IMR-90 (cell line): ENCODE measurements at places on chromosomes 5 and 9. TPM values are rescaled to one million over a fixed set of nuclear protein-coding genes. Genes with fewer than 3 reads are reported as not detected.

GRCh38 chr5:117488976-117489500 lies 914.4 kb upstream of the SEMA6A start:
- no peak overlapping the region for H3K27ac ChIP-seq
- H3K36me3 ChIP-seq: no peaks in the 10 kb centered on the region
- DNase-seq: no peak
- H3K27me3 ChIP-seq: no peaks in the 10 kb centered on the region

DNA sequence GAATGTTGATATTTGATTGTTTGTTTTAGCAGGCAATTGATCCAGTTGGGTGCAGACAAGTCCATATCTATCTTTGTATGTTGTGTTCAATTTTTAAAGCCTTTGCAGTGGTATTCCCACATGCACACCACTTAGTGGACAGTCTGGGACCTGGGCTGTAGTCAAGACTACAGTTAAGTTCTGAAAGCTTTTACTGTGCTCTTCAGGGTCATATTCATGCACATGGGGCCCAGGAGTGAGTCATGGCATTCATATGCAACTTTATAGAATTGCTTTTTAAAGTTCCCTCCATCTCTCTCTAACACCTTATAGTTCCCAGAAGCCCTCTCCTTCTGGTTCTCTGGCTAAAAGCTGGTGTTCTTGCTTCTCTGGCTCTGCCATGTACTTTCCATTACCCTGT lies 228.2 kb upstream of the CCNH start:
- no peaks in the 10 kb centered on the region for H3K4me1 ChIP-seq
- no peaks in the 10 kb centered on the region for H3K36me3 ChIP-seq
- no peak overlapping the region for H3K27ac ChIP-seq

DNA sequence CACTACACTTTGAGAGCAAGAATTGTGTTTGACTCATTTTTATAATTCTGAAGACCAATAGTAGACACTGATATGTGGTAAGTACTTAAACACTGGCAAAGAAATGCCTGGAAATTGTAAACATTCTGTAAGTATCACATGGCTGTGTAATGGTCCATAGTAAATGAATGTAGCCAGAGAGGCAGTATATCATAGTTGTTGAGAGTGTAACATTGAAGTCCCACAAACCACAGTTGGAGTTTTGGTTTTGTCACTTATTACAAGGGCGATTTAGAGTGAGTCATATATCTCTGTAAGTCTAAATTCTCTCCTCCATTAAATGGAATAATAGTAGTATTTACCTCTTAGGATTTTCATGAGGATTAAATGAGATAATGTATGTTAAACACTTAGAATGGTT lies 181.1 kb upstream of the MEF2C start:
- DNase-seq: no peak
- no peaks in the 10 kb centered on the region for H3K36me3 ChIP-seq
- H3K27me3 ChIP-seq: no peaks in the 10 kb centered on the region
- no peak overlapping the region for H3K27ac ChIP-seq

- H3K27me3 ChIP-seq: peaks cover 34% of the 10 kb centered on the region
- H3K36me3 ChIP-seq: no peaks in the 10 kb centered on the region
- H3K27ac ChIP-seq: no peak overlapping the region
- no peak for DNase-seq
- H3K4me1 ChIP-seq: no peaks in the 10 kb centered on the region
- H3K4me3 ChIP-seq: no peak overlapping the region
These were observed 166.2 kb downstream of the ZNF462 start for GRCh38 chr9:107029146-107029545.

DNA sequence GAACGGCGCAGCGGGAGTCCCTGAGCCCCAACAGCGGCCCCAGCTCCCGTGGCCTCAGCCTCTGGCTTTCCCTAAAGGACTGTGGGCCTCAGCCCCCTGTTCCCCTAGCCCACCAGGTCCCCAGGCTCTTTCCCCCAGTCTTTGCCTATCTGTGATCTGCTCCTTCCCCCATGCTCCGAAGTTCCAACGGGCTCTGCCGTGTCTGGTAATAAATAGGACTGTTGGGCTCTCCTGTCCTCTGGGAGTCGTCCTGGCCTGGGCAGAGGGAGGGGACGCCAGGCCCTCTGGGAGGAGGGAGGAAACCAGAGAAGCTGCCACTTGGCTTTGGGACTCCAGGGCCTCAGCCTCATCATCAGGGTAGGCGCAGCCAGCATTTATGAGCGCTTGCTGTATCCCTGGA lies 28.1 kb downstream of the ADGRD2 start:
- no peak overlapping the region for H3K27ac ChIP-seq
- no peaks in the 10 kb centered on the region for H3K4me1 ChIP-seq
- peaks cover 79% of the 10 kb centered on the region for H3K27me3 ChIP-seq
- no peak for DNase-seq
- H3K4me3 ChIP-seq: no peak overlapping the region

- H3K36me3 ChIP-seq: no peaks in the 10 kb centered on the region
- DNase-seq: peak; percentile 72
- no peak overlapping the region for H3K4me3 ChIP-seq
- H3K27me3 ChIP-seq: peaks cover 10% of the 10 kb centered on the region
- H3K27ac ChIP-seq: no peak overlapping the region
These were observed 132.4 kb upstream of the EPB41L4A start for GRCh38 chr5:112551419-112552032.

GRCh38 chr9:32776201-32776600 lies 7.1 kb upstream of the TMEM215 start:
- H3K27me3 ChIP-seq: no peaks in the 10 kb centered on the region; the same call in 1 of the 2 replicates
- no peaks in the 10 kb centered on the region for H3K4me1 ChIP-seq
- H3K4me3 ChIP-seq: no peak overlapping the region
- DNase-seq: no peak
- no peak overlapping the region for H3K27ac ChIP-seq

DNA sequence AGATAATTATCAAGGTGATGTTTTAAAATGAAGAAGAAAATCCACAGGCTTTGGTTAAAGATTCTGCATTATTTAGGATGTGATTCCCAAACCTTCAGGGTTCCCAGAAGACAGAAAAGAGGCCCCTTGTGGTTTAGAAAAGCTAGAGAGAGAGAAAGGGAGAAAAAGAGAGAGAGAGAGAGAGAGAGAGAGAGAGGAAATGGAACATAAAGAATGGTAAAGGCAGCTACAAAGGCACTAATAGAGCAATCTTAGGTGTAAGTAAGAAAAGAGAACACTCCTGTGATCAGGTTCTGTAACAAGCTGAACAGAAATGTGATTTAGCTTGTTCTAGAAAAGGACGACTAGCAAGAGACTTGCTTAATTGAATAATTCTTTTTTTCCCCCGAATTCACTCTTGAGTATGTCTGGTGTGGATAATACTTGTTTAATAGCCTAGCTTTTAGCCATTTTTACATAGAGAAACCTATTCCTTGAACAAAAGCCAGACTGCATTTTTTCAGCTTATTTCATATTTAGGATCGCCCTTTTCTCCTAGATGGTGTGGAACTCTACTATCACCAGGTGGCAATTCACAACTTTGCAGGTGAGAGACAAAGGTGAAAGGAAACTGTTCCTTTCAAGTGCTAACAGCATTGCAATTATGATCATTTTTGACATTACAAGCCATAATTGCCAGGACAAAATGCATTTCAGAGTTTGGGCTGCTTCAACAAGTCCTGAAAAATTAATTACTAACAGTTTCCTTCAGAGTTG lies 57.6 kb upstream of the SH3GL2 start:
- H3K4me3 ChIP-seq: no peak overlapping the region
- no peak overlapping the region for H3K27ac ChIP-seq
- no peaks in the 10 kb centered on the region for H3K36me3 ChIP-seq

GRCh38 chr5:88892669-88893068 lies 9.7 kb upstream of the MEF2C start:
- no peak overlapping the region for H3K4me3 ChIP-seq
- no peaks in the 10 kb centered on the region for H3K27me3 ChIP-seq
- no peaks in the 10 kb centered on the region for H3K36me3 ChIP-seq
- no peak overlapping the region for H3K27ac ChIP-seq

GRCh38 chr5:5969942-5970483 lies 408.3 kb downstream of the MED10 start:
- no peak overlapping the region for H3K4me3 ChIP-seq
- H3K27ac ChIP-seq: no peak overlapping the region
- H3K27me3 ChIP-seq: no peaks in the 10 kb centered on the region
- H3K4me1 ChIP-seq: no peaks in the 10 kb centered on the region

GRCh38 chr9:20065796-20066700 lies 277.2 kb upstream of the SLC24A2 start:
- no peak for DNase-seq
- H3K27me3 ChIP-seq: peaks cover 6% of the 10 kb centered on the region
- no peak overlapping the region for H3K27ac ChIP-seq
- H3K36me3 ChIP-seq: no peaks in the 10 kb centered on the region
- H3K4me1 ChIP-seq: no peaks in the 10 kb centered on the region
- H3K4me3 ChIP-seq: no peak overlapping the region

DNA sequence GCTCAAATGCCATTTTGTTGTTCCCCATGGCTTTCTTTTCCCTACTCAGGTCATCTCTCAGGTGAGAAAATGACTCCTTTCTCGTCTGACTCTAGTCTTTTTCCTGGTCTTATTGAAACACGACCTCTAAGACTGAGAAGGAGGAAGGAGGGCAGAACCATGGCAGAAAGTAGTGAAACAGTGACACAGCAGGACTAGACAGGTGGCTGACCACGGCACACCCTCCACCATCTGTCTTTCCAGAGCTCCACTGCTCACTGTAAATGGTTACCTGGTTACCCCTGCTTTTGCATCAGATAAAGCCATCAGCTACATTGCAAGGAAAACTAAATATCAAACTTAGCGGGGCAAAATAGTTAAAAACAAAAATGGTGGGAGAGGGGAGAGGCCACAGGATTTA lies 30.9 kb downstream of the NR4A3 start:
- no peak overlapping the region for H3K4me3 ChIP-seq
- no peaks in the 10 kb centered on the region for H3K4me1 ChIP-seq
- peaks cover 10% of the 10 kb centered on the region for H3K36me3 ChIP-seq
- no peak for DNase-seq
- no peaks in the 10 kb centered on the region for H3K27me3 ChIP-seq

DNA sequence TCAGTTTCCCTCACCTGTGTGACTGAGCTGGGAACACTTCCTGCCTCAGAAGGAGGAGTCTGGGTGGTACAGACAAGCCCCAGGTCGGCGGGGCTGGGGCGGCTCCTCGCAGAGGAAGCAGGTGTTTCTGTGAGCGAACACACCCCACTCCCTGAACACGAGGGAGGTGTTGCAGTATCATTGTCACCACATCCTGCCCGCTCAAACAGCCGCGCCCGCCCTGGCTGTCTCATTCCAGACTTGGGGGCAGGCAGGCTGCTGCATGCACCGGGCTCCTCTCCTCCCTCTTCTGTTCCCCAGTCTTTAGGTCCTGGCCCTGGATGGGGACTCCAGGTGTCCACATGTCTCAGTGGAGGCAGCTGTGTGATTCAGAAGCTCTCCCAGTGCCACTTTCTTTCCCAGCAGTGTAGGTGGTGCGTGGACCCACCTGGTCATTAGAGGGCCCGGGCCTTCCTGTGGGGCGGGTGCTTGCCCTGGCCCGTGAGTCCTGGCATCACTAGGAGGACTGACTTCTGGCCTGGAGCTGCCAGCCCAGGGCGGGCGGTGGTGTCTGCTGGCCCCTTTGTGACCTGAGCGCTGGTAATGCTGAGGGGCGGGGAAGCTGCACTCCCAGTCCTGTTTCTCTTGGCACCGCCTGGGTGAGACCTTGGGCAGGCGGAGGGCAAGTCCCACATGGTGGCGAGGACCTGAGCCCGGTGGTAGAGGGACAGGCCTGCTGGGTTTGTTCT lies 18.3 kb upstream of the PHYHD1 start:
- peaks cover 23% of the 10 kb centered on the region for H3K36me3 ChIP-seq
- no peak overlapping the region for H3K27ac ChIP-seq
- H3K27me3 ChIP-seq: no peaks in the 10 kb centered on the region
- H3K4me1 ChIP-seq: peaks cover 4% of the 10 kb centered on the region
- H3K4me3 ChIP-seq: no peak overlapping the region
- DNase-seq: no peak

LURAP1L gene
- total RNA-seq: 6.1 and 7.2 TPM in 2 replicates

LCNL1 gene
- total RNA-seq: not detected in 2 replicates

SLC6A3 gene
- total RNA-seq: not detected in 2 replicates

FBP2 gene
- not detected in 2 replicates for total RNA-seq

GRXCR2 gene
- not detected in 2 replicates for total RNA-seq

LIX1 gene
- total RNA-seq: not detected in 2 replicates
